ENCODE measurements at places on chromosomes 11 and 22.

- no peak for DNase-seq
Measured at GRCh38 chr22:29102300-29102699, 29.5 kb downstream of the KREMEN1 start.

GRCh38 chr22:43476751-43477725 lies 65.2 kb downstream of the MPPED1 start:
- DNase-seq = no peak

- no peak for DNase-seq
Measured at GRCh38 chr11:640021-640706, 3.1 kb downstream of the DRD4 start.

DNA sequence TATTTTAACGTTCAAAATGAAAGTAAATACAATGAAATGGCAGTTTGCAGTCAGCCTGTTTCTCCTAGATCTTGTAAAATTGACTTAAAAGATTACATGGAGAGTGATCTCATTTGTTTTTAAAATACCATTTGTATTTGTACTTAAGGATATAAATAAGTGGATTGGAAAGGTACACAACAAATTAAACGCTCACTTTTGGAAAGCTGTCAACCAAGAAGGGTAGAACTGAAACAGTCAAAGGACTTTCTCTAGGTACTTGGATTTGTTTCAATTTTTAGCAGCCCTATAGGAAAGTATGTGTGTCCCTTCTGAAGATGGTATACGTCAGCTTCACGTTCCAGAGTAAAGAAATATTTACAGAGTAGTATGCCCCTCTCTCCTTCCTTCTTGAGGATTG lies 7.3 kb downstream of the TBRG1 start:
- DNase-seq = no peak
